ENCODE measurements at places on chromosomes 13 and 19. TPM values are rescaled to one million over a fixed set of nuclear protein-coding genes. Genes with fewer than 3 reads are reported as not detected.

Gene TMEM38A
- total RNA-seq: 0.76 TPM

GRCh38 chr13:79990048-79990447 is 350.9 kb downstream of the SPRY2 start:
- DNase-seq: no peak

GRCh38 chr13:77377016-77377415 is 50.1 kb upstream of the MYCBP2 start:
- DNase-seq: no peak

- peak; percentile 45 for DNase-seq
These were observed 53.2 kb downstream of the GPR12 start for GRCh38 chr13:26707122-26708006.

Gene CHAF1A
- 61.6 TPM for total RNA-seq

DNA sequence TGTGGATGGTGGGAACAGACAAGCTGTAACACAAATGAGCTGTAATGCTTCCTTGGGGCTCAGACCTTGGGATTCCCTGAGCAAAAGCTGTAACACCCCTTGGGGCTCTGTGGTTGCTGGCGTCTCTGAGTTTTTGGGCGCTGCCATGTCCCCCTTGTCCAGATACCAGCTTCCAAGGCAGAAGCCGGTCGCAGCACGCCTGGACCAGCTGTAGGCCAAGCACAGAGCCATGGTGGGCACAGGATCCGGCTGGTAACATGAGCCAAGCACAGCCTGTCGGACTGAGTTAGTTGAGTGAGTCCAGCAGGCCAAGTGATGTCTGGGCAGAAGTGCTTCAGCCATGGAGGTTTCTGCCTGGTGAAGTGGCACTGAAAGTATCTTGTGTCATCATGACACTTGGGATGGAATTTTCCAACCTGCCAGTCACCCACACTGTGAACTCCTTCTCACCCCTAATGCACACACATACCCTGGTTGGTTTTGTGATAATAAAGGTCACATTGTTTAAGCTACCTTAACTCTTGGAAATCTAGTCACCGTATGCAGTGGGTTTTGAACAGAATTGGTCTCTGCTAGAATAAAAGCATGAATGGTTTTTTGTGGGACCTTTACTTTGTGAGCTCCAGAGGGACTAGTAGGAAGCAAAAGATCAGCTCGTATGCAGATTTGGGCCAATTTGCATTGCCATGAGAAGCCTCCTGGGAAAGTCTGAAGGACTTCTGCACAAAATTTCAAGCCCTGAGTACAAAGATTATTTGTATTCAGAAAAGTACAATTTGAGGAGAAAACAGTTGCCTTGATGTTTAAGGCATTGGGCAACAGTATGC is 7.0 kb upstream of the ZNF17 start:
- DNase-seq: no peak

DNA sequence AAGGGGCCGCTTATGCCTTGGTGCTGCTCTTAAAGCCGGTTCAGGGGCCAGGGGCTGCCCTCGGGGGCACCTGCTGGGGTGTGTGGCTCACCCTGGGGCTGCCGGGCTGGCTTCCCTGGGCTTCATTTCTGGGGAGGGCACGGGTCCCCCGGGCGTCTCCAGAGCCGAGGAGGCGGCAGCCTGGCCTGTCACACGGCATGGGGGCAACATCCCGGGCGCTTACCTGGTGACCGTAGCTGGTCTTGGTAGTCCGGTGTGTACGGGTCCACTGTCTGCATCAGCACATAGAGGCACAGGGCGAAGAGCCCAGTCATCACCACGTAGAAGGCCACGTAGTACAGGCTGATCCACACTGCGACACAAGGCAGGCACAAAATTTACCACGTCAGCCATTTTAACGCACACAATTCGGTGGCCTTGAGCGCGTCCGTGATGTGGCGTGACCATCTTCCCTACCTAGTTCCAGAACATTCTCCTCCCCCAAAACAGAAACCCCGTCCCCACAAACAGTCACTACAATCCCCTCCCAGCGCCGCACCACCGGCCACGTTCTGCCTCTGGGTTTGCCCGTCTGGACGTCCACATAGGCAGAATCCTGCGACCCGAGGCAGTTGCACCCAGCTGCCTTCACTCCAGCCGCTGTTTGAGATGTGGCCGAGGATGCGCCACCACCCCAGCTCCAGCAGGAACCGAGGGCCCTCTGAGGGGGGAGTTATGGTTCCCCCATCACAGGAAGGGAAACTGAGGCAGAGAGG is 3.2 kb downstream of the ATP4B start:
- peak; percentile 6 for DNase-seq

Gene MBD3L3
- total RNA-seq: not detected

DNA sequence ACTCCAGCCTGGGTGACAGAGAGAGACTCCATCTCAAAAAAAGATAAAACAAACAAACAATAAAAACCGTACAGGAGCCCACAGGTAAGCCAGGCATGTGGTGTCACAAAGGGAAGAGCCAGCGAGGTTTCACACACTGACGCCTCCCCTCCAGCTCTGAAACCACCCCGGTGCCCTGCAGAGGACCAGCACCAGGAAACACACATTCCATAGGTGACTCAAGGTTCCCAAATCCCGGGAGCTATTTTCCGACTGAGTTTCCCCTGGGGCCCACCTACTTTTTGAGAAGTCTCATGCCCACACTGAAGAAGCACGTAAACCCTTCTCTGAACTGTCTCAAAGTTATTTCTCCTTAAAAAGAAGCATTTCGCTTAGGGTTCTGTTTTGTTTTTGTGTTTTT is 40.3 kb downstream of the RHPN2 start:
- no peak for DNase-seq

Gene ZNF728
- not detected for total RNA-seq

DNA sequence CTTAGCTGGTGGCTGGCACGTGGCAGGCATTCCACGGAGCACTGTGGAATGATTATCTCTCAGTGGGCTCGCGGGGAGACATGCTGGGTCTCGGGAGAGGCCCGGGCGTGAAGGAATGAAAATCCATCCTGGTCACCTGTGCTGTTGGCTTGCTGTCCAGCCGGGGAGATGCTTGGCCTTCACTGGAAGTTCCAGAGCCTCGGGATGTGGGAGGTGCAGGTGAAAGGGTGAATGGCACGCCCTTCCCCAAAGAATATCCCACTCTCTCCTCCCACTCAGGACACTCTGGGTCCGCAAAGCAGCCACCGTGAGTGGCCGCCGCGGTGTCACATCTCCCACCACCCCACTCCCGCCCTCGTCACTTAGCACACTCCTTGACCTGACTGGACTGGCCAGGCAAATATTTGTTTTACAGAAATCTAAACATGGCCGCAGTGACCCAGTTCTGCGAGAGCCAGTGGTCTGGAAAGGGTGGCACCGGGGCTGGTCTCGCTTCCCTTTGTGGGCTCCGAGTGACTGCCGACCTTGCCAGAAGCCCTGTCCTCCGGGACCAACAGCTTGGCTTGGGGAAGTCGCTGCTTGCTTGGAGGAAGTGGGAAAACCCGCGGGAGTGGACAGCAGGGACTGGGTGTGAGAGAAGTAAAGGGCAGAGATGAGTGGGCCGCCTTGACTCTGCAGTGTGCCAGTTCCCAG is 8.0 kb downstream of the DPP9 start:
- DNase-seq: no peak

Gene SIAH3
- 0.07 TPM for total RNA-seq

DNA sequence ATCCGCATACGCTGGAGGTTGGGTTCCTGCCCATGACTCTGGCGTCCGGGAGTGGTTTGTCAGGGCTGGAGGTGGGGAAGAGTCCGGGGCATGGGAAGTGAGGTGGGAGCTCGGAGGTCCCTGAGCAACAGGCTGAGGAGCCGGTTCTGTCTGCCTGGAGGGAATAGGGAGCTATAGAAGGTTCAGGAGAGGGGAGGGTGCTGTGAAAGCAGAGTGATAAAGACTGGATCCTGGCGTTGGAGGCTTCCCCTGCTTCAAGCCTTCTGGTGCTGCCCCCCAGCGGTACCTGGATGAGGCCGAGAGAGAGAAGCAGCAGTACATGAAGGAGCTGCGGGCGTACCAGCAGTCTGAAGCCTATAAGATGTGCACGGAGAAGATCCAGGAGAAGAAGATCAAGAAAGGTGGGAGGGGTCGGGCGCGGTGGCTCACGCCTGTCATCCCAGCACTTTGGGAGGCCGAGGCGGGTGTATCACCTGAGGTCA is 2.6 kb downstream of the HMG20B start:
- DNase-seq: peak; percentile 42

Gene SERTM1
- not detected for total RNA-seq

Gene ZNF506
- 39.3 TPM for total RNA-seq

Gene SYNGR4
- total RNA-seq: not detected

- no peak for DNase-seq
These were observed 1198.2 kb upstream of the PCDH20 start for GRCh38 chr13:62613819-62614218.

Measured in activated CD4-positive, alpha-beta memory T cell treated with anti-CD3 and anti-CD28 coated beads for 36 hours (primary cell).